ENCODE measurements at places on chromosomes 12 and 14.

GRCh38 chr14:99230208-99231151 lies 41.5 kb downstream of the BCL11B start:
- ATAC-seq: no peak

- no peak for ATAC-seq
Observed at GRCh38 chr12:130965668-130966067, 12.0 kb downstream of the ADGRD1 start.

DNA sequence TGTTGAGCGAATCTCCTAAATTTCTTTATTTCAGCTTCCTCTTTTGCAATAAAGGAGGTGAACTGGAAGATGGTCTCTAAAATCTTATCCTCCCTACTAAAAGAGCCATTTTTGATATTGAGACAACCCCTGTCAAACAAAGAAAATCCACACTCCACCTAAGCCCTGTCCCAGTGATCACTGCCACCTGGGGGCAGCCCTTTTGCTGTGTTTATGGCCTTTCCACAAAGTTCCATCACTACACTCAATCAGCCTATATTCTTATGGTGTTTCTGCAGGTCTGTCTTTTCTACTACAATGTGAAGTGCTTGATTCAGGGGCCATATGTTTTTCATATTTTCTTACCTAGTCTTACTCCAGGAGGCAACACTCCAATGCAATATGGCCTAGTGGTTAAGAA lies 163.7 kb downstream of the BMP4 start:
- no peak for ATAC-seq

GRCh38 chr12:31325524-31325875 lies 450 bp downstream of the SINHCAF start:
- ATAC-seq: no peak
